ENCODE measurements at places on chromosomes 6 and 20.
A peak's percentile ranks its signal among the peaks of the same experiment; 100 is the strongest.

GRCh38 chr6:12286373-12287110, 3.6 kb upstream of the EDN1 start:
- DNase-seq: no peak

- no peak for DNase-seq
Measured at GRCh38 chr20:62924442-62925075, 1.7 kb downstream of the DIDO1 start.

- no peak for DNase-seq
Measured at GRCh38 chr20:64006902-64007301, 26.0 kb downstream of the PRPF6 start.

DNA sequence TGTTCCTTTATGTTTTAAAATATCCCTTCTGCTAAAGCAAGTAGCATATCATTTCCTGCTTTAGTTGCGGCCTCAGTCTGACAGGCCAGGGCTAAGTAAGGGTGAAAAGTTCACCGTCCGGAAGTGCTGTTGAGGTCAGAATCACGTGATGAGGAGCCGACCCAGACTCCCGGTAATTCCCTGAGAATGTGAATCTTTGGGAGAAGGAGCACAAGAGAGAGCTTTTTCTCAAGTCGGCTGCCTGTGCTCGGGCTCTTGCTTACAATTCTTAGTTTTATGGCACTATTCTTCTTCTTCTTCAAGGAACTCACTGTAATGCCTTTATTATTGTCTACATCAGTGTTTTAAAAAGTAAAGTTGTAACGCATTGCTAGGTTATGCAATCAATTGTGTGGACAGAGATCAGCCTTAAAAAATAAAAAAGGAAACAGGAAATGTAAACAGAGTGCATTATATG, 309.3 kb downstream of the PRL start:
- DNase-seq: no peak

DNA sequence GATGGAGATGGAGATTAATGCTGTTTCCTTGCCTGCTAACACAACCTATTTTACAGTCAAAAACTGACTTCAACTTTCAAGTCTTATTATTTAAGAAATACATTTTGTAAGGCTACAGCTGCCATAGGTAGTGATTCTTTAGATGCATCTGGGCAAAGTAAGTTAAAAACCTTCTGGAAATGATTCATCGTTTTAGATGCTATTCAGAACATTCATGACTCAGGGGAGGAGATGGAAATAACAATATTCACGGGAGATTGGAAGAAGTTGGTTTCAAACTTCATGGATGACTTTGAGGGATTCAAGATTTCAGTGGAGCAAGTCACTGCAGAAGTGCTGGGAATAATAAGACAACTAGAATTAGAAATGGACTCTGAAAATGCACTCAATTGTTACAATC, 174.9 kb upstream of the GGTLC1 start:
- no peak for DNase-seq

GRCh38 chr20:34293119-34293518, 10.0 kb downstream of the AHCY start:
- DNase-seq: no peak

GRCh38 chr20:54061101-54061881, 9.1 kb downstream of the BCAS1 start:
- no peak for DNase-seq

DNA sequence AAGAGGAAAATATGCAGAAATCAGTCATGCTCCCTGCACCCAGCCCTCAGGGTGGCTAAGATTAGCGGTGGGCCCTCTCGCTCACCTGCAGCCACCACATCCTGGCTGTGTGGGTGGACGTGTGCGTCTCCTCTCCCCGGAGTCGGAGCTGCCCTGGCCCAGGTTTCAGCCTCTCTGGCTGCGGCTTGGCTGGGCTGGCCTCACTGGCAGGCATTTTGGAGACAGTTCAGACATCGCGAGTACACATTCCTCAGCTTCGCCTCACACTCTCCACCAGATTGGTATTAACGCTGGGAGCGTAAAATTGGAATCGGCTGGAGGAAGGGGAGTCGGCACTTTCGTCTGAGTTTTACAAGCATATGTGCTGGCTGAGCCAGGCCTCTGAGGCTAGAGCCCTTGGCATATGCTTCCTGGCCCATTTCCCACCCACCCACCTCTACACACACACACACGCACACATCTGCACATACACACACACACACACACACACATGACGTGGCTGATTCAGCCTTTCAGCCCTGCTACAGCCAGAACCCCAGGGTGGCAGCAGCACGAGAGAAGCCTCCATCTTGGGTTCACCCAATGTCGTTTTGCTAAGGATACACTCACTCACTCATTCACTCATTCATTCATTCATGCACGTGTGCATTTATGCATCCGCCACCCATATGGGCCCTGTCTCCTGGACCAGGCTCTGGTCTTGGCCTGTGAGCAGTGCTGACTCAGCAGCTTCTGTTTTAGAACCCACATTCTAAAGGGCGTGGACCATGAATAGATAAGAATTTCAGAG, 42.9 kb downstream of the BCAS4 start:
- DNase-seq: no peak

- peak; percentile 8 for DNase-seq
Measured at GRCh38 chr6:117317261-117317660, 51.9 kb downstream of the VGLL2 start.

DNA sequence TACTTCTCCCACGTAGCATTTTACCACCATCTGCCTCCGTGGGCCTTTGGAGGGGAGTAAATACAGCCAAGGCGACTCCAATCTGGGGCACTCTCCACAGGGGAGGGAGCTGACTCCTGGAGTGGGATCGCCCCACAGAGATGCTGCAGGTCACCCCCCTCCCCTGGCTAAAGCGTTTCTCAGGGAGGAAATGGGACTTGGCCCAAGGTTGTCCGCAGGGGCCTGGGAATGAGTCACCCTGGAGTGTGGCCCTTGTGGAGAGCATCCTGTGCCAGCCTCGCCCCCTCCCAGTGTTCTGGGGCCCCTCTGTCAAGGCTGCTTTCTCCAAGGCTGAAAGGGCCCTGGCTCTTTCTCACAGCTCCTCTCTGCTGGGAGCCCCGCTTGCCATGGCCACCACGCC, 84.5 kb upstream of the QKI start:
- no peak for DNase-seq

GRCh38 chr20:51017251-51017650, 5.7 kb downstream of the KCNG1 start:
- no peak for DNase-seq

GRCh38 chr20:13212750-13213149, 8.3 kb upstream of the ISM1 start:
- DNase-seq: no peak

DNA sequence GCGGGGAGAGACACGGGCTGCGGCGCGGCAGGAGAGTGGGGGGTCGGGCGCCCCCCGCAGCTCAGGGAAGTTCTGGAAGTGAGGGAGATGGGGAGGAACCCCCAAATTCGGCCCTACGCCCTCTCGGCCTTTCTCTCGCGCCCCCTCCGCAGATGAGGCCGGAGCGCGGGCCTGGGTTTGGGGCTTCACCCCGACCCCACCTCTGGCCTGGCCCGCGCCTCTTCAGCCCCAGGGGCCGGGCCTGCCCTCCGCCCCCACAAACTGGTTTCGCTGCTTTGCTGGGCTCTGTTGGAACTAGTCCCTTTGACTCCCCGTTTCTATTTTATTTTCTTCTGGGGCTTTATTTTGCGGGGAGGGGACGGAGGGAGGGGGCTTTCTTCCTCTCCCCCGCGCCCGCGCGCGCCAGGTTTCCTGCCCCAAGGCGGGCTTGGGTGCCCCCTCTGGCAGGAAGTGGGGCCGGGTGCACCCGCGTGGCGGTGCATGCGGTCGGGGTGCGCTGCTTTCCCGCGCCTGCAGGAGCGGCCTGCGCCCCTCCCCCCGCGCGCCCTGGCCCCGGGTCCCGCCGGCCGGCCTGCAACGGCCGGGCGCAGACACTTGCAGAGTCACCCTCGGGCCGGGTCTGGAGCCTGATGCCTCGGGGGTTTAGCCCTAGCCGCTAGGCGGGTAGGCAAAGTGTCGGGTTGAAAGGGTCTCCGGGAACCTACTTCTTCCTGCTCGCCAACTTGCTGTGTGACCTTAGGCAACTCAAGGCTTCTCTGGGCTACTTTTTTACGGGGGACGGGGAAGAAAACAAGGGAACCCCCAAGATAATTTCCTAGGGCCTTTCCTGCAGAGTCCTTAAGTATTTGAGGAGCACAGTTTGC, 1.3 kb downstream of the HMGA1 start:
- DNase-seq: peak; percentile 56

DNA sequence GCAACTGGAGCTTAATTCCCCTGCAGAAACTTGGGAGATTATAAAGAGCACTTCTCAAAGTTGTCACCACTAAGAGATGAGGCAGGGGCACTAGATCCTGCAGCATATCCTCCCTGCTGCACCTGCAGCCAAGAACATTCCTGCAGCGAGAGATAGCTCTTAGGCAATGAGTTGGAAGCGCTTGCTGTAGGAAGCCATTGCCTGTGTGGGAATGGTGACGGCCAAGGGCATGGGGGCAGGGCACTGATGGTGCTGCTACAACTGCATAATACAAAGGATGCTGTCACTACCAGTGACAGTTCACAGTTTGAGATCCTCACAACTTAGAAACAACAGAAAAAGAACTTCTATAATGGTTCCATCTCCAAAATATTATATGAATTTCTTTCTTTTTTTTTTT, 89.9 kb downstream of the CDS2 start:
- no peak for DNase-seq

DNA sequence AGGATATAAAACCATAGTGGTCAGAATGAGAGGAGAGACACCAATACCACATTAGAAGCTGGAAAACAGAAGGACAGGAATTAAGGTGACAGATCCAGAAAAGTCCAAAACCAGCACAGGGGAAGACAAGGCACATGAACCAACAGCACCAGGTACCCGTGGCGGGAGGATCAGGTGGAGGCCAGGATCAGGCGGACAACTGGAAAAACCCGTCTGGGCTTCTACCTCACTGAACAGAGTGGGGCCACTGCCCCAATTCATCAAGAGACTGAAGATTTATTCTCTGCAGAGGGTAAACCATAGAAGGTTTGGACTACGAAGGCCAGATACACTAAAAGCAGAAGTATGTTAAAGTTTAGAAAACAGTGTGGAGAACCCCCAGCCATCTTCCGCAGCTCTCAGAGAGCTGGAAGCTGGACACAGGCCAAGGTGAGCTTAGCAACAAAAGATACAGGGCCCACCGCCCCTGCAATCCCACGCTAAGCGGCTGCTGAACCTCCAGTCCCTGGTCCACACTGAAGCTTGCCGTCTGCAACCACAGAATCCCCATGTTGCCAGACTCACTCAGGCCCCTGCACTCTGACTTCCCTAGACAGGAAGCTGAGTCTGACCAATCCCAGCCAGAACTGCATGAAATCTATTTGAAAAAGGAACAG, 29.9 kb downstream of the ABHD12 start:
- DNase-seq: no peak

DNA sequence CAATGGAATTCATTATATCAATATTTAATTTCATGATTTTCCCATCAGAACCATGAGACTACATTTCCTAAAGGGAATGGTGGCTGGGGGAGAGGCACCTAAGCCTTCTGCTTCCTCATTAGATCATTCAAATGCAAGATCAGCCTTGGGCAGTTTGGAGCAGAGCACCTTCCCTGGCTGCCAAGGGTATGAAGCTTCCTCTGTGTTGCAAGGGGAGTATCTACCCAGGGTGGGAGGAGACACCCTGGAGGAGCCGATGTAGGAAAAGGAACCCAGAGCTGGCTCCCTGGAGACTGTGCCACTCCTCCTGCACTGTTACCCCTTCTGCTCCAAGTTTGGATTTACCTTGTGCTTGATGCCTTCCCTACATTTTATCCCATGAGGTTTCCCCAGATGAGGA, 299.7 kb upstream of the PRDM1 start:
- DNase-seq: no peak

DNA sequence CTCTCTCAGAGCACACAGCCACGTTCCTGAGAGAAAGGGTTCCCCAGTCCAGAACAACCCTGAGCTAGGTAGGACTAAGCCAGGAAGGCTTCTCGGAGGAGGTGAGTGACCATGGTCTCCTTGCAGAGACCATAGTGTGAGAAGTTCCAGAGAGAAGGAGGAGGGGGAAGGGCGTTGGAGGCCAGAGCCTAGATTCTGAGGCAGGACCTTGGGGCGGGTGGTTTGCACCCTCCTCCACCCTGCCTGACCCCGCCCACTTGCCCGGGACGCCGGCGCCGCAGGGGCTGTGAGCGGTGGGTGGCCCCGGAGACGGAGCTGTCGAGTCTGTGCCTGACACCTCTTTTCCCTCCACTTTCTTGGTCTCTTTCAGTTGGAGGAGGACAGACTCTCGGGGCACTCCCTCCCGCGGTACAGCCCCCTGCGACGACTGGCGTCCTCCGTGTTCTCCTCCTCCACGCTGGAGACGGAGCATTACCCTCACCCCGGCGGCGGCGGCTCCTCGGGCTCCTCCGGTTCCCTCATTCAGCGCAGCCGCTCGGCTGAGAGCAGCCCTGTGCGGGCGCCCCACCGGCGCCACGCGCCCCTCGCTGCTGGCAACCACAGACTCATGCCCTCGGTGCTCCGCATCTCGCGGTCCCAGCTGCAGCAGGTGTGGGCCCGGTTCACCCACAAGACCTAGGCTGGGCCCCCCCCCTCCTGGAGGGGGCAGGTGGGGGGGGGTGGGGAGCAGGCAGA, 26.2 kb downstream of the TTBK1 start:
- no peak for DNase-seq

GRCh38 chr20:59001068-59001448, 6.0 kb downstream of the CTSZ start:
- no peak for DNase-seq

- no peak for DNase-seq
Measured at GRCh38 chr6:19478273-19478672, 358.9 kb upstream of the ID4 start.

DNA sequence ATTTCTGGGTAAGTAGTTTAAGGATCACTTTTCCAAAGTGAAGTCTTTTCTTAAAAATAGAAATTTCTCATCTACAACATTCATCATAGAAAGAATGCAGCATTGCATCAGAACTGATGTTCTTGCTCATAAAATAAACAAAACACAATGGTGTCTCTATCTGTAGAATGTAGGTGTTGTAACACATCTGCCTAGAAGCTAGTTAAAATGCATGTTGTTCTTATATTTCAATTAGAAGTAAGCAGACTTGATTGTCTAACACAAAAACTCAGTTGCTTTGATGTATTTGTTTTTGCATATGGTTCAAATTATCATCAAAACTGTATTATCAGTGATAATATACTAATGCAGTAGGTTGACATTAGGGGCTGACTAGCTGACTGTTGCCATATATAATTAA, 654.7 kb upstream of the FLRT3 start:
- no peak for DNase-seq

- no peak for DNase-seq
Measured at GRCh38 chr6:37709932-37710555, 12.4 kb upstream of the MDGA1 start.

GRCh38 chr20:13396022-13396421, 174.9 kb downstream of the ISM1 start:
- no peak for DNase-seq

DNA sequence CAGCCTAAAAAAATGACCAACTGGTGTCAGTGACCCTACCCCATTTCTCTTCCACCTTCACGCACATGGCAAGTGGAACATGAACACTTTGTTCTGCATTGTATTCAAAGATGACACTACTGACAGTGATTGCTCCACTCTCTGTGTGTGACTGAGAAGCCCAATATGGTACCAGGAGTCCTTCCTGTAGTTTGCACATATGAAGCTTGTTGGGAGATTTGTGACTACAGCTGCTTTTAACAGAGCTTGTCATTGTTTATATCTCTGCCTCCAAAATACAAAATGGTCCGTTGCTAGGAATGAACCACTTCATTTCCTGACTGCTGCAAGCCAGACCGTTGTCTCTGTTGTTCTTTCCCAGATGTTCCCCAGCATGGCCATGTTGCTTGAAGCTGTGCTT, 140.3 kb upstream of the TCF21 start:
- DNase-seq: no peak

- DNase-seq: no peak
Measured at GRCh38 chr6:84842525-84843166, 78.2 kb upstream of the TBX18 start.

All from NCI-H1105 (cell line).